Renal cortex interstitium (tissue), 15 donors: ENCODE measurements at places on chromosomes 1 and 21. TPM values are rescaled to one million over a fixed set of nuclear protein-coding genes. Genes with fewer than 3 reads are reported as not detected.
A peak's percentile ranks its signal among the peaks of the same experiment; 100 is the strongest.

DNA sequence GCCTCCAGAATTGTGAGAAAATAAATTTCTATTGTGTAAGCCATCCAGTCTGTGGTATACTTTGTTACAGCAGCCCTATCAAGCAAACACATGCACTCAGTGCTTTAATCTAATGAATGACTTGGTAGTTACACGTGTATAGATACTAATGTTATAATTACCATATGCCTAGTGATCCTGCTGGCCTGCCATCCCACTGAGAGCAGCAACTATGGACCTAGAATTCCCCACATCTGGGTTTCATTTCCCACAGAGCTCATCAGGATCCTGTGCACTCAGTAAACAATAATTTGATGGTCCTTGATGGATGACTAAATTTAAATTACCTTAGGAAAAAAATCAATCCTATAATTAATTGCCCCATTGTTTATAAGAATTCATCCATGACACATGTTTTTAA, 86.5 kb upstream of the RGS1 start:
- DNase-seq, result no peak

DNA sequence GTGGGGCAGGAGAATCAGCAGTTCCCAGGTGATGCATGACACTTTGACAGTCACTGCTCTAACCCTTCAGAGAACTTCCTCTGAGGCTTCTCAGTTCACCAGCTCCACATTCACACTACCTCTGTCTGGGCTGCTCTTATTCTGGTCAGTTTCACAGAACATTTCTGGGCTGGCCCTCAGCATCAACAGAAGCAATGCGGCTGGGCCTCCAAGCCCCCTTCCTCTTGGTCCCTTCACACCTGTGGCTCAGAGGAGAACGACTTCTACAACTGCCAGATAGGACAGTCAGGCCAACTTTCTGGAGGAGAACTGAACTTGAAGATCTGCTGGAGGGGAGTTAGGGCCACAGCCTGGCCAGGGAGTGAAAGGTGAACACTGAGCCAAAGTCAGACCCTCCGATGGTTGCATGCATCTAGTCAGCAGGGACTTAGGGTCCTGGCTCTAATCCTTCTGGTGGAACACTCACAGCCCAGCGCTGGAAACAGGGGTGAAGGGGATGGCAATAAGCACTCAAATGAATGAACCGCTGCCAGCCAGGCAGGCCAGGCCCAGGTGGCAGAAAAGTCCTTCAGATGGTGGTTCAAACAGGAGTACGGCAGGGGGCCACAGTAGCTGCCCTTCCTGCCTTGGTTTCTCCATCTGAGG, 274.1 kb downstream of the FOXD2 start:
- no peak for DNase-seq

DNA sequence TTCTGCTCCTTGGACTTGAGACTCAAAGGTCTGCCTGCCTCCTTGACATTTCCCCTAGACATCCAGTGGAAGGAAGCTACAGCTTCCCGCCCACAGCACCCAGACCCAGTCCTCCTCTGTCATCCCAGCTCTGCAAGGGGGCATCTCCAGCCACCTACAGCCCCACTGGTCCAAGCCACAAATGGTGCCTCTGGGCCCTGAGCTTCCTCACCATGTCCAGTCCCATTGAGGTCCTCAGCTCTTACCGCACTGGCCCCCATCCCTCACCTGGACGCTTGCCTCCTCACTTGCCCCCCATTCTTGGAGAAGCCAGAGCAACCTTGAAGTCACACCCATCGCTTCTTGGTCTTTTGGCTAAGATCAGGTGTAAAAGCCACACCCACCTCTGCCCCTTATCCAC, 13.2 kb downstream of the PODN start:
- DNase-seq, result no peak

DNA sequence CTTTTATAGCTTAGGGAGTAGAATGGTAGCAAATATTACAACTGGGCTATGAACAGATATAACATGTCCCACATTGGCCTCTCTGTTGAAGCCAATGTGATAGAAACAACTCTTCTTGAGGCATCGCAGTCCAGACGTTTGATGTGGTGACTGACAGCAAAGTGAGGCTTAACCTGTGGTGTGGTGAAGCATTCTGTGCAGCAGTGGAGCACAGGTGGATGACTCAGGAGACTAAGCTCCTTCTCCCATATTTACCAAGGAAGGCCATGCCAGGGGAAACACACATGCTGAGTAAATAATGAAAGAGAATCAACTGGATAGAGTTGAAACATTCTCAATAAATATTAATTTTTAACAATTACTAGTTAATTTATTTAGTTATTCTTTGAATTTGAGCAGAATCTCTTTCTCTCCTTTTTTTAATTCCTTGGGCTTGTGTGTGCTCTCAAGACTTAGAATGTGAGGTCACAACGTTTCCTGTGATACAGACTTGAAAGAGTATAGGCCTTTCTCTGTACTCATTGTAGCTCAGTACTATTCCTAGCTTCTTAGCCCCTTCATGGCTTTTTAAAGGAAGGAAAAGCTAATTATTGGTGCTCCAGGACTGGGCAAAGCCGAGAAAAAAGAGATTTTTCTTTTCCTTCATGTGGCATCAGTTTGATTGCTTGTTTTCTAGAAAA, 17.6 kb downstream of the CRB1 start:
- DNase-seq, result no peak

FCRL2 gene
- polyA plus RNA-seq, result 0.11 TPM

- no peak for DNase-seq
These were observed 69.7 kb upstream of the RGL1 start for GRCh38 chr1:183735069-183735860.

SLX9 gene
- polyA plus RNA-seq, result 12.6 TPM

DNA sequence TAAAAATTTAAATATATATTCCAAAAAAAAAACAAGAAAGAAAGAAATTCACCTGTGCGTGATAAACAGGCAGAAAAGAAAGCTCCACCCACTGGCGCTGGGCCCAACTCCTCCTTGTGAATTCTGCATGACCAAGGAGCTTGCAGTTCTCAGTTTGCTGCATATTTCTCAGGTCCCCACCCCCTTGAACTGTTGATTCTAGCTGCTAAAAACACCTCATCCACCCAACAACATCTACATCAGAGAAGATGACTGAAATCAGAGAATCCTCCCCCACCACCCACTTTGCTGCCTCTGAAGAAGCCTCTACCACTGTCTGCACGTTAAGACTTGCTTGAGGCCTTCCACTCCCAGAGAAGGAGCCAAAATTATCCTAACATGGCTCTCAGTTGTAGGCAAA, 104.8 kb downstream of the RGS2 start:
- no peak for DNase-seq

GRCh38 chr1:30414086-30414850, 309.1 kb downstream of the MATN1 start:
- no peak for DNase-seq

- DNase-seq, result peak; percentile 80
These were observed at the start of gene MAP10 for GRCh38 chr1:232805269-232806185. Gene MAP10 (plus strand): TSS chr1:232805416. CDS start chr1:232805450, 34 bp downstream.

DNA sequence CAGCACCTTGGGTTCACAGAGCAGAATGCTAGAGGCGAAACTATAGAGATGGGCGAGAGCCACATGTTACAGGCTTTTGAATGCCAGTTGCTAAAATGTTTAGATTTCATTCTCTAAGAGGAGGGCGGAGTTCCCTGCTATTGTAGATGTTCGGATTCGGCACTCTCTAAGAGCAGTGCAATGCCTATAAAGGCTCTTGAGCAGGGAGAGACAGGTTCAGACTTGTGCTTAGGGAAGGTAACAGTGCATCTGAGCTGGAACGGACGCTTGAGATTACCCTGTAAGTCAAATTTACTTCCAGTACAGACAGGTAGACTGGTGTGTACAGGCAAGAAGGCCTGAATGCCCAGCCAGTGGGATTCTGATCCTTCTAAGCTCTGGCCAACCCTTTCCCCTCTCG, 15.3 kb downstream of the LURAP1 start:
- no peak for DNase-seq

RASAL2 gene
- polyA plus RNA-seq, result 19.6 TPM

DNA sequence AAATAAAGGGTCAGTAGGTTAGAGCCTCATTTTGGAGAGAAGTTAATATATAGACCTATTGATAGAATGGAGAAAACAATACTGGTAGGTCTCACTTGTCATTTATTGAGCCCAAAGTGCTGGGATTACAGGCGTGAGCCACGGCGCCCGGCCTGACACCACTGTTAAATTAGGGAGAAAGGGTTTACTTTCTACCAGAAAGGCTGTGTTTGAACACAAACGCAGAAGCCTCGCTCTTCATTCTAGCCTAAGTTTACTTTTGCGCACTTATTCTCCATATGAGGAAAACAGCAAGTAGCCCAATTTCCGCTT, 710 bp upstream of the PRPF3 start:
- no peak for DNase-seq

GRCh38 chr1:70567167-70567566, 156.1 kb downstream of the CTH start:
- DNase-seq, result no peak

ST6GALNAC3 gene
- polyA plus RNA-seq, result 78.0 TPM

DNA sequence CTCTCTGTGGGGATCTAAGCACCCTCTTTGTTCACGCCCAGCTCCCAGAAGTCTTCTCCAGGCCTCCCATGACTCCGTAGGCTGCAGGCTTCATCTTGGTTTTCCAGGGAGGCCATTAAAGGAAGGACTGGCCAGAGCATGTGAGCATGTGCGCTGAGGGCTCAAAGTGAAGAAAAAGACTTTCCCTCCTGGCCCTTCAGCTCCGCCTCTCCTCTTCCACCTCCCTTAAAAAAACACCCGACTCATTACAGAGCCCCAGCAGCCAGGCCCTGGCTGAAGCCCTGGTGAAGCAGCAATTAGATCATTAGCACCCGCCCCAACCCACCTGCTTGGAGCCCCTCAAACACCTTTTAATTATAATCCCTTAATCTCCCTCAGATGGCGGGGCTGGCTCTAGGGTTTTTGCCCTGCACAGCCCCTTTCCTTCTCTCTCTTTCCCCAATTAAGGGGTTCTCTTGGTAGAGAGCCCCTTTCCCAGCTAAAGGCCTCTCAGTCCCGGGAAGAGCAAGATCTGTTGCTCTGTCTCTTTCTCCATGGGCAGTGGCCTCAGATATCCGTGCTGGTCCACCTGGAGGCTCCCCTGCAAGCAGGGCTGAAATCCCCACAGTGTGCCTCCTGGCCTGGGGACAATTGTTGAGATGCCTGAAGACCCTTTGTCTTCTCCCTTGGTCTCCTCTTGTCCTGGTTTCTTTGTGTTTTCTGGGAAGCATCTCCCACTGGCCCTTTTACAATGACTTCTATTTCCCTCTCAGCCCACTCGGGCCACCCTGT, 30.5 kb downstream of the RHBG start:
- DNase-seq, result no peak

DNA sequence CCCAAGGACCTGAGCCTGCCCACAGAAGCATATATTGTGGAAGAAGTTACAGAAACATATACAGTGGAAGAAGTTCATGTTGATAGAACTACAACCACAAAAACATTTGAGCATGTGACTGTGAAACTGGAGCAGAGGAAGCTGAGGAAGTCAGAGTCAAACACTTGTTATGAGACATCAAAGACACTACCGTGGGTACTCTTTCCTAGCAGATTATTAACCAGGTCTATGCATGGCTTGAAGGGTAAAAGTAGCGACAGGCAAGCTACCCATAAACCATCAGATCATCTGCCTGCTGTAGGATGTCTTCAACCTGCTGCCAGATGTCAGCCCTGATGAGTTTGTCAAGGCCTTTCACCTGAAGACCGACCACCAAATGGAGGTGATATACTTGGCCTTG, 35.8 kb downstream of the IVNS1ABP start:
- no peak for DNase-seq

GRCh38 chr21:17270229-17270628, 242.6 kb upstream of the CXADR start:
- peak; percentile 57 for DNase-seq

DNA sequence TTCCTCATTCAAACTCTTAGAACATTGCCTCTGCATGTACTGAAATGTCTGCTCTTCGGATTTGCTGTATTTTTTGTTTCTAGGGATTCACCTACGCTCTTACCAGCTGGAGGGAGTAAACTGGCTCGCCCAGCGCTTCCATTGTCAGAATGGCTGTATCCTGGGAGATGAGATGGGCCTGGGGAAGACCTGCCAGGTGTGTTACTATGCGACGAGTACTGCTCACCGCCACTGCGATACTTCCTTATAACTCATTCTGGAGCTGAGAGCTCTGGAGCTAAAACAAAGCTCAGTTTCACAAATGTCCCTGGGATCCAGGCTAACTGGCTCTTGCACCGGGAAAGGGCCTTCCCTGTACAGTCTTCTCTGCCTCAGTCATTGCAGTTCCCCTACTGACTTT, 10.1 kb downstream of the CHD1L start:
- DNase-seq, result no peak

DNA sequence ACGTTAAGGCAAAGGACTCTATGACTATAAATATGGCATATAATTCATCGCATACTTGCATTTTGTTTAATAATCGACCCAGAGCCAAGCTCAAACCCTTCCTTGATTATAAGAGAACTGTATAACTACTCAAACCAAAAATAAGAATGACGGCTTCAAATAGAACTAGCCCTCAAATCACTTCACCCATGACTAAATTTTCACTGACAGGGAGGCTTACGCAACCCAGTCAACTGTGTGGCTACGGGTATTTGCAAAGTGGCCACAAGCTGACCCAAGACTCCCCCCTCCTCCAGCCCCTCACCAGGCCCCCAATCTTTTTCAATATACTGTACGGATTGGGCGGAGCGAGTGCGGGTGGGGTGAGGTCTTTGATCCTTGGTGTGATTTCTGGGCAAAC, 268.3 kb downstream of the ASTN1 start:
- DNase-seq, result no peak

GRCh38 chr1:66626261-66626660, 92.3 kb downstream of the SGIP1 start:
- DNase-seq, result no peak

SH3BGR gene
- 2.5 TPM for polyA plus RNA-seq

DNA sequence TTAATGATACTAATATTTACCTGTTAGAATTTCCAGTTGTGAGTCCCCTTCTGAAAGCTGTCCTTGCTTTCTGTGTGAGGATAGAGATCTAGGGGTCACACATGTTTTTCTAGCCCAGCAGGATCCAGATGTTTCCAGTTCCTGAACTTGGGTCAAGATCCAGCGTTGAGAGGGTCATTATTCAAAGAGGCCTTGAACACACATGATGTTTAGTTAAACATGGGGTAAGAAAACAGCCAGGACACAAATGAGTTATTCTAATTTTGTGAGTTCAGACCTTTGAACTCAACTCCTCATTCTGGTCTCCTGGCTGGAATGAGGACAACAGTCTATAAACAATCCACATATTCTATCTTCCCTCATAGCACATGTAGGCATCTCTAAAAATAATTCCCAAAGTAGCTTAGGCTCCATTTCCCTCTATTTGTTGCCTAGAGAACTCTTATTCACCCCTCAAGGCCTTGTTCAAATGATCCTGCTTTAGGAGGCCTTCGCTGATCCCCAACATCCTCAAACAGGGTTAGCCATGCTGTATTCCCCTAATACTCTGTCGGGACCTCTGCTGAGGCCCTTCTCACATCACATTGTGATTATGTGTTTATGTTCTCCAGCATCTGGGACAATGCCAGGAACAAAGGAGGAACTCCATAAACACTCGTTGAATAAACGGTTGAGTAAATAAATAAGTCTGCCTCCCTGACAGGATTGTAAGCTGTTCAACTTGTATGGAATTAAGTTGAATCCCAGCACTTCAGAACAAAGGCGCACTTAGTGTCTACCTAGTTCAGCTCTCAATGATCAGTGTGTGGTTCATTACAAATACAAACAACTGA, 15.0 kb upstream of the KCNN3 start:
- DNase-seq, result no peak

RNU1-4 gene
- not detected for polyA plus RNA-seq
